ENCODE measurements at places on chromosomes 7 and 10.

DNA sequence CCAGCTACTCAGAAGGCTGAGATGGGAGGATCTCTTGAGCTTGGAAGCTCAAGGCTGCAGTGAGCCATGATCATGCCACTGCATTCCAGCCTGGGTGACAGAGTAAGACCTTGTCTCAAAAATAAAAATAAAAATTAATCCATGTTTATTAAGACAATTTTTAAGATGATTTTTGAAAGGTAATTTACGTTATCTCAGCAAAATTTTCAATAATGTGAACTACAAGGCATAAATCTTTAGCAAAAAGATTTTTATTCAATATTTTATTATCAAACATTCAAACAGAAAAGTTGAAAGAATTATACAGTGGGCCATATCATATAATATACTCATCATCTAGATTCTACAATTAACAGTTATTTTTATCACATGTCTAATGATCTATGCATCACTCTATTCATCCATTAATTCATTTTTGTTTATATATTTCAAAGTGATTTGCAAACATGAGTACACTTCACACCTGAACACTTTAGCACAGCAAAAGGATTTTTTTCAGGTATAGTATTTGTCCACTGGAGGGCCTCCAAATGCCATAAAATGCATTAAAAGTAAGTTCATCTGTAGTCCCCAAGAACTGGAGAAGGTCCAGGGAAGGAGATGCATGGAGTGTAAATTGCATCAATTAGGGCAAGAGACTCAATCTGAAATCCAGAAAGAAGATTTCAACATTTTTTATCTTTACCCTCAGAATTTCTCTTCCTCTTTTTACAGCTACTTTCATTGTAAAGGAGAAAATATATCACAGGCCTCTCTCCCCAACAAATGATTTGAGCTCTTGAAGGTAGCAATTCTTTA is 38.6 kb upstream of the RSBN1L start:
- peak; percentile 23 for DNase-seq

DNA sequence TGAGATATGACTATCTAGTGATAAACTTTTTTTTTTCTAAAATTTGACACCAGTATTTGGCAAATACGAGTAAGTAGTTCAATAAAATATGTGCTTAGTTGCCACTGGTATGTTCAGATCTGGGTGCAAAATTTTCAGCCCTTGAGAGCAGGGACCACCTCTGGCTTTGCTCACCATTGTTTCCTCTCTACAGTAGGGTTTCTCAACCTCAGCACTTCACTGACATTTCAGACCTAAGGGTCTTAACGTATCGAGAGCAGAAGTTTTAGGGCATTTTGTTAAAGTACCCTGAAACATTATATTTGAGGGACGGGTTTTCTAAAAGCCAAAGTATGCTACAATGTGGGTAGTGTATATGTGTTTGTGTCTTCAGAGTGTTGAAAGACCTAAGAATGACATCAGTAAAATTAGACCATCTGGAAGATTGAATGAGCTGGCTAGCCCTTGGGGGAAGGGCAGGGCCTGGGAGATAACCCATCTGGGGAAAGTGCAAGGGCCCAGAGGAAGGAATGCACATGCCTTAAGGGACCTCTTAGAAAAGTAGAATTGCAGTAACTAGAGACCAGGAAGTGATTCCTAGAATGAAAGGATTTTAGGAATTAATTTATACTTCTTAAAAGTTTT is 11.8 kb downstream of the BZW2 start:
- DNase-seq, result no peak

- no peak for DNase-seq
Measured at GRCh38 chr7:44219371-44220045, 18.7 kb downstream of the YKT6 start.

DNA sequence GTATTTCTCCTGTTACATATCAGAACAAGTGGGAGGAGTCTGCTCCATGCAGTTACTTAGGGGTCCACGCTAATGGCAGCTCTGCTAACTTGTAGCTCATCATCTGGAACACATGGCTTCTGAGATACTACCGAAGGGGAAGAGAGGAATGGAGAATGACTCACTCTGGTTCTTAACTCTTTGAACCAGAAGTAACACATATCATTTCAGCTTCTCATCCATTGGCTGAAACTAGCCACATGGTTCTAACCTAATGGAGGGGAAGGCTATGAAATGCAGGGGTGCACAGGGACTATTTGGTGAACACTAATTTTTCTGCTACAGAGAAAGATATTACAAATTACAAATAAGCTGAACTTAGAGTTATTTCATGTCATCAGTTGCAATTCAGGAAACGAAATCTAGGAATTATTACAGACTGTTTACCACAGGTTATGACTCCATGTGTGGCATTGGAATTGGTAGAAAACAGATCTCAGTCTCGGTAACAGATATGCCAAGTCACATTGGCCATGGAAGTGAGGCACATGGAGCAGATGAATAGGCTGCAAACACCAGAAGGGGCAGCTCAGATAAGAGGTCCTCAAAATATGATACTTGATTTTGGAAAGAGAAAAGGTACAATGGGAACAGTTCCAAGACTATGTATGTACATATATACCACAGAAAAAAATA is 9.4 kb upstream of the KAT6B start:
- no peak for DNase-seq

DNA sequence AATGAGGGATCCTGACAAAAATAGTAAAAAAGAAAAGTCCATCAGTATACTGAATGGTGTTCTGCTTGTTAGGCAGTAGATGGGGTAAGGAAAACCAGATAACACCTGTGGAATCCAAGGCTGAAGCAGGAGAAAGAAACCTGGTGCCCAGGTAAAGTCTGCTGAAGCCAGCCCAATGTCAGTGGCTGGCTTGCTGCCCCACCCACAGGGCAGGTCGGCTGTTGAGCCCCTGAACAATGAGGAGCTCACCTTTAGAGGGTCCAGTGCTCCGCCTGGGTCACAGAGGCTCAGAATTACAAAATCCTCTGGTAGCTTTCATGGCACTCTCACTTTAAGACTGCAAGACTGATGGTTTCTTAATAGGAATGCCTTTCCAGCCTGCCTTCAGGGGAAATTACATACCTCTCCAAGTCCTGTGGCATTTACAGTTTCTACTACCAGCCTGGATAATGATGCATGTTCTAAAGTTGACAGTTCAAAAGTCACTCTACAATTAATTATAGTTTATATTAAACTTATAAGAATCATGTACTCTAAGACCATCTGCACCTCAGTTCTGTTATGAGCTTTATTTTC is 23.8 kb downstream of the DHX32 start:
- DNase-seq, result no peak
